CD4-positive, alpha-beta T cell treated with Interleukin-6 at 100 ng/mL for 8 hours (primary cell): ENCODE measurements at places on chromosomes 5 and 9.

DNA sequence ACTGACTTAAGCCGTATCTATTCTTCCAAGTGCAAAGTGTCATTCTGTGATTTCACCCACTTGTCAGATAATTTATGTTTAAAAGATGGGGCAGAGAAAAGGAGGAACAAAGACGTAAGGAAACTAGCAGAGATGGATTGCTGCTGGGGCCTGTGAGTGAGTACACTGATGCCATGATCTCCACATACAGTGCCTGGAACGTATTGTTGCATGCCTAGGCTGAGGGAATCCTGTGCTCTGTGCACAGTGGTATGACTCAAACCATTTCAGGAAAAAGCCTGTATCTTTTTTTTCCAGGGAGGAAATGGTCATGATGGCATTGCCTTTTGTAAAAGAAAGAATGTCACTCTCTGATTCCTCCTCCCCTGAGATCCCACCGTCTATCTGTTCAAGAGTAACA is 359.5 kb upstream of the ADAMTS16 start:
- no peak for DNase-seq

- DNase-seq = no peak
Measured at GRCh38 chr5:150278916-150279315, 10.7 kb downstream of the CAMK2A start.

GRCh38 chr5:164375051-164375450 is 869.6 kb downstream of the MAT2B start:
- no peak for DNase-seq

DNA sequence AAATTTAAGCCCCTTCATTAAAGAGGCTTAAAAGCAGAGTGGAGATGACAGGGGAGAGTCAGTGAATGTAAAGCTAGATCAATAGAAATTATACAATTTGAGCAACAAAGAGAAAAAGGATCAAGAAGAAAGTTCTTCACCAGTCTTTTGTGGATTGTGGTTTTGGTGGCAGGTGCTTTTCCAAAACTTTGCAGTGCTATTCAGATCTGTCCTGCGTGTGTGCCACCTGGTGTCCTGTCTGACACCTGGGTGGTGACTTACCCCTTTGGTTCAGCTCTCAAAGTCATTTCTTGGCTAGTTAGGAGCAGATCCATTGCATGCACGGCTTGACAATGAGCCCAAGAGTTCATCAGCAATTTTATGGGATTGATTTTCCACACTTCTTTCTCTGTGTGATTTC is 69.4 kb downstream of the SREK1 start:
- DNase-seq = no peak

- no peak for DNase-seq
Measured at GRCh38 chr5:52661903-52662595, 125.7 kb upstream of the ITGA1 start.
